Activated CD4-positive, alpha-beta T cell treated with anti-CD3 and anti-CD28 coated beads, Interleukin-2, amount 50 U/mL, for 16 hours (primary cell): ENCODE measurements at places on chromosomes 5 and 9.
A peak's percentile ranks its signal among the peaks of the same experiment; 100 is the strongest.

GRCh38 chr5:100858987-100859545 is 44.0 kb downstream of the ST8SIA4 start:
- DNase-seq = no peak

DNA sequence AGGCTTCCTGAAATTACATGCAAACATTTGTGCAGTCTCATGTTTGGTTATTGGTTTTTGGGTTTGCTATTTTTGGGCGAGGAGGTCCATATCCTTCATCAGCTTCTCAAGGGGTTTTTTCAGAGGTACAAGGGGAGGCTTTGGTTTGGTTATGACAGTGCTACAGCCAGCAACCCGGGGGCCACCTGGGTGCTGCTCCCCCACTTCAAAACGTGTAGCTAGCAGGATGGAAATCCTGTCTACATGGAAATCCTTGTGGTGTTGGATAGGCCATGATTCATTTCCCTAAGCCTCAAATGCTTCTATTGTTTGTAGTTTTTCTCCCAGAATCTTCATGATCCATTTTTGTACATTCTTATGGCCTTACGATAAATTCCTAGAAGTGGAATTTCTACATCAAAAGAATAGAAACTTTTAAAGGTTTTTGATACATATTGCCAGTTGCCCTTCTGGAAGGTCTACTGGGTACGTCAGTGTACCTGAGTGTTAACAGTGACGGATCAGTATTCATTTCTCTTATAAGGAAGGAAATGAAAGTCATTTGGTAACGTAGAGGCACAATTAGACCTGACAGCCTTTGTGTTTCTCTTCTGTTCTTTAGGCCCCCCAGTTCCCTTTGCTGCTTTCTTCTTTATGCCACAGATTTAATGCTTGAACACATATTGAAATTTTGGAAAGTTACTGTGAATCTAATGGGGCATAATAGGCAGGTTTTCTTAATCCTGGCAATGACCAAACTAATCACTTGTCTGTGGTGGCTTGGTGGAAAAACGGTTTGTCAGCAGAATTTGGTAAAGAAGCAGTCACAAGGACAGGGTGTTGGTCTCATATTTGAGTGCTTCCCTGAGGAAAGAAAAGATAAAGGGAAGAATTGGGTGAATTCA is 69.7 kb upstream of the ABL1 start:
- peak; percentile 56 for DNase-seq

DNA sequence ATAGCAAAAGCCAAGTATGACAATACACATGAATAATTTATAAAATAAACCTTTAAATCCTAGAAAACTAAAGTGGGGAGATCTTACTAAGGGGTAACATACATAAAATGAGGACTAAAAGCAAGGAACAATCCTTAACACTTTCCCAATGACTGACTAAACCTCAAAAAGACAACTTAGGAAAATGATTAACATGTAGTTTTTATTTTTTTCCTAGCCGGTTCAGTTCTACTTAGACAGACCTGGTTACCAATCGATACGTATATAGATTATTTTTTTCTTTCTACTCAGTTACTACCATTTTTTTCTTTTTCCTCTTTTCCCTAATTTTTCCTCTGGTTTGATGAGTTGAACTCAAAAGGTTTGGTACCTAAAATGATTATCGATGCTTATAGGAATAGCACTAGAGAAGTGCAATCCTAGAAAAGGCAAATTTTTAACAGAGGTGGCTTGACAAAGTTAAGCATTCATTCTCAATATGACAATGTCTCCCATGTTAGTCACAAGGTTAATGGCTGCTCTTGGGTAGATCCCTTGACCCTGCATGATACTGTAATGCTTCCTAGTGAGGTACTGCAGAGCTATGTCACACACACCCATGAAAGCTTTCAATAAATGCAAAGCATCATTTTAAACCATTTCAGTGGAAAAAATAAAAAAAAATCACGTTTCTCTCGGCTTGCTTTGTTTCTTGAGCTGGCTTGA is 41.5 kb downstream of the FBXO4 start:
- no peak for DNase-seq

DNA sequence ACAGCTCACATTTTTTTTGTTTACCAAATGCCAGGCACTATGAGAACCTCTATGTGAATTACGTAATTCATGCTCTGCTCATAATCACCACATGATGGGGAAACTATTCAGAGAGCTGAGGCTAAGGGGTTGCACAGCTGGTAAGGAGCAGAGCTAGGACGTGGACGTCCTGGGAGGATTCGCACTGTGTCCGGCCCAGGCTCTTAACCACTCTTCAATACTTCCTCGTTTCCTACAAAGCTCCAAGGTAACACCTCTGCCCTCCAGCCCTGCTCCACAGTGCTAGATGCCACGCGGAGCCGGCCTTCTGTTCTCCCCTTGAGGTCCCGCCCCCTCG is 8.7 kb downstream of the PHF19 start:
- no peak for DNase-seq

GRCh38 chr9:109889456-109889855 is 109.5 kb downstream of the PALM2AKAP2 start:
- DNase-seq = peak; percentile 53

GRCh38 chr9:93193388-93194220 is 9.7 kb downstream of the WNK2 start:
- no peak for DNase-seq

GRCh38 chr5:52834320-52834719 is 46.6 kb downstream of the ITGA1 start:
- DNase-seq = no peak

DNA sequence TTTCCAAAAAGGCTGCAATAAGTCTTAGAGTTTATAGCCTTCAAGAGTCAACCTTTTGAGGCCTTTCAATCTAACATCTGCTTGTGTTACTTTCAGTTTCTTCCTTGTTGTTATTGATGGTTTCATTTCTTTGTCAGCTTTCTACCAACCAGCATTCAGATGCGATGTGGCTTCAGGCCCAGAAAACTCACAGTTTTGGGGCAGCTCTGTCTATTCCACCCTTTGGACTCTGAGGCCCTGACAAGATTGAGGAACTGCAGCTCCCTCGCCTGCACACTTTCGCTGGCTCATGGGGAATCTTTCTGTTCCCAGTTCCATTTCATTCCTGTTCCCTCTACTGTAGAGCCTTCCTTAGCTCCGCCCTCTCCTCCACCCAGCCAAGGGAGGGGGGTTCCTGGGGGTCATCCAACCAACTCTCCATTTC is 13.3 kb upstream of the WHRN start:
- DNase-seq = no peak

GRCh38 chr9:103799959-103800358 is 294.1 kb upstream of the SMC2 start:
- DNase-seq = peak; percentile 20

DNA sequence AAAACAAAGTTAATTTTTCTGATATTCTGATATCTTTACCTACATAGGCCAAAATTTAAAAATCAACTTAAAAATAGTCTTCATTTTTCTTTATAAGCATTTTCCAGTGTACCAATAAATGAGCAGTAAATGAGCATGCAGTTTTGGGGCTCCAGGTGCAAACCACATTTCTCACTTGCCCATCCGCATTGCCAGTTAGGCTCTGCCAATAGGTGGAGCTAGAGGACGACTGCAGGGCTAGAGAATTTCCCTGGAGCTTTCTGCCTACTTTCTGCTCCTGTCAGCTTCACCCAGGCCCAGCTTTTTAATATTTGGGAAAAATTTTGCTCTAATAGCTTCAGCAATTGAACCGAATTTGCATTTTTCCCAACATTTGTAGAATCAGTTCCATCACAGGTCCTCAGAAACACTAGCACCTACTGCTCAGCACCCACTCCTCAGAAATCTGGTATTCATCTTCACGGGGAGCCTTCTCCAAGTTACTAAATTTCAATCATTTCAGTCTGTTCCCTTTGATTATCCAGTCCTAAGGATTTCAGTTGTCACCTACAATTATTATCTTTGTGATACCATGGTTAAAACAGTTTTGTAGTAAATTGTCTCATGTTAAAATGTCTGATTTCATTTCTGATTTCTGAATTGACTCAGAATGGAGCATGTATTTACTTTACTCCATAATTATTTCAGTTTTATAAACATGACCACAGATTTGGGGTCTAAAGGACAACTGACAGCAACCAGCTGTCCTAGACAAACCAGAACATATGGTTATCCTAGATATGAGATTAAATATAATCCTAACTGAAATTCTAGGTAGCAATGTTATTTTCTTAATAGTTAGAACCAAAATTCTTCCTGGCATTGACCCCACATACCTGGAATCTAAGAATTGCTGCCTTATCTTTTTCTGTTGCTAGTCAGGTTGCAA is 104.6 kb upstream of the FAM174A start:
- DNase-seq = peak; percentile 51

DNA sequence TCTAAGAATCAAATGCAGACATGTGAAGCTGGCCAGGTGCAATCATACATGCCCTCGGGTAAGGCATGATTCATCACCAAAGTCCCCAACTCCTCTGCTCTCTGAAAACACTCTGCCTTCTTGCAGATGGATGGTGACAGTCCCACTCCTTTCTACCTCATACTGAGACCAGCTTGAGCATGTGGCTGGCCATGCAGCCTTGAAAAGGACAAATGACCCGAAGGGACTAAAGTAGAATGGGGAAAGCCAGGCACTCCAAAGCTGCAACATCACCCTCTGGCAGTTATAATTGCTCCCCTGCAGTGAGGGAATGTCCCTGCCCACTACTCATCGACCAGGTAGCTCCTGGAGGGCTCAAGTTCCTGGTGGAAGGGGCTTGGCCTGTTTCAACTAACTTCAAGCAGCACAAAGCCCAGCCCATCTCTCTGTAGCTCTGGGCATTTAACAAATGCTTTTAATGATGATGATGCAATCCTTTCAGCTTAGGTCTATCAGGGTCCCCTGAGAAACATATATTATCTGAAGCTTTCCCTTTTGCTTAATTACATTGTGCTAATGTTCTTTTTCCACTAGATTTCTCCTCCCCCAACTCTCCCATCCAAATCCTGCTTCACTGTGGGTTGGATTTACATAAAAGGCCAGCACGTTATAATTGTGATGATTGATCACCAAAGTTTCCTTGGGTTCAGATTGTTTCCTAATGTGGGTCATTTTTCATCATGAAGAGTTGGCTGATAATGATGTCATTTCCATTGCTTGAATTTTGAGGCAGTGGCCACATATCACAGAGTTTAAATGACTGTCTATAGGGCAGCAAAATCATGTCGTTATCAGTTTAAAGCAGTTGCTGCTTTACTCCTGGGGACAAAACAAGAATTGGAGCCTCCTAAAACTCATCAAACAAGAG is 436.5 kb upstream of the SLC30A5 start:
- DNase-seq = no peak

DNA sequence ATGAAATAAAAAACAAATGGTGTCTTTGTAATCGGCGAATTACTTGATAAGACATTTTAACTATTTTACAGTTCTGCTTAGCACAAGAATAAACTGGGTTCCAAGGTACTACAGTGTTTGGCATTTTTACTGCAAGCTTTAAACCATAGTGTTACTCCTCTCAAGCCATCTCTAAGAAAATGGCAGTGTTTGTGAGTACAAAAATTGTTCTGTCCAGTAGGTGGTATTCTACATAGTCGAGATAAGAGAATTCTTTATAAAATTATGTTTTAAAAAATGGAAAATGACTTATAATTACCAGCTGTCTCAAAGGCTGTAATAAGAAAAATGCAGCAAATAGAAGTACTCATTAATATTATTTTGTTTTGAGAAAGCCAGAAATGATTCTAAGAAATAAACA is 3.2 kb downstream of the SMIM15 start:
- DNase-seq = no peak

DNA sequence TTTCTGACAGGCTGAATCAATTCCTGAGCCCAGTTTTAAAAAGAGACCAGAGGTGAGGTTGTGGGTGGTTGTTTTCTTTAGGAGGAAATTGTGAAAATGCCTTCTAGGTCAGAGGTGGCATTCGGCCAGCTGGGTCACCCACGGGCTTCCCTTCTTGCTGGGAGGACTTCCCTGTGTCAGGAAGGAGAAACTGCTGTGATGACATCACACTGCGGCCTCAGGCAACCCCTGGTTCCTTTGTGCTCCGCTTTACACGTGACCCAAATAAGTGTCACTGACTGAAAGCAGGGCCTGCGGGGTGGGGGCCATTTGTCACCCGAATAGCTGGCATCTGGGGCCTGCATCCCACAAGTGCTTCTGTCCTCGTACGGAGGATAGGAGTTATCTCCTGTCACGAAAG is 39.7 kb downstream of the FABP6 start:
- DNase-seq = no peak

DNA sequence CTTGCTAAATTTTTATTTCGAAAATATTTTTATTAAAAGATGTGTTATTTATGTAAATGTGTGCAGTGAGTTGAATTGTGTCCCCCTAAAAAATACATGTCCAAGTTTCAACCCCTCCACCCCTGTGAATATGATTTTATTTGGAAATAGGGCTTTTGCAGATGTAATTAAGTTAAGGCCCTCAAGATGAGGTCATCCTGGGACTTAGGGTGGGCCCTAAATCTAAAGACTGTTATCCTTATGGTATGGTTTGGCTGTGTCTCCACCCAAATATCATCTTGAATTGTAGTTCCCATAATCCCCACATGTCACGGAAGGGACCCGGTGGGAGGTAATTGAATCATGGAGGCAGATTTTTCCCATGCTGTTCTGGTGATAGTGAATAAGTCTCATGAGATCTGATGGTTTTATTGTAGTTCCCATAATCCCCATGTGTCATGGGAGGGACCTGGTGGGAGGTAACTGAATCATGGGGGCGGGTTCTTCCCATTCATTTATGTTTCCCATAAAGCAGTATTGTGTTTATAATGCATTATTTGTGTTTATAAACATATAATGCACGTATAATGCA is 1.5 kb upstream of the TMED7 start:
- DNase-seq = no peak

- no peak for DNase-seq
Observed at GRCh38 chr9:135914921-135915320, 7.6 kb upstream of the CAMSAP1 start.

DNA sequence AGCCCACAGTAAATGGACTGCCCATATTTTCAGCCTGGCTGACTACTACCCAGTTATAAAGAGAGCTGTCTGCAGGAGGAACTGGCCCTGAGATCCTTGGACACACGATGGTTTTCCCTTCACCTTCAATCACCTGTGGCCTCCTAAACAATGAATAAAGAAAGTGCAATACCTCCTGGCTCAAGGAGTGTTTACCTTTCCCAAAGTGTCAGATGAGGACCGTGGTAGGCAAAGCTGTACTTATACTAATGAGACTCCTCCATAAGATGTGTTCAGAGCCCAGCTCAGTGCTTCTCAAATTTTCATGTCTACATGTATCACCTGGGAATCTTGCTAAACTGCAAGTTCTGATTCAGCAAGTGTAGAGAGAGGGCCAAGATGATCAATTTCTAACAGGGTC is 284.5 kb upstream of the VLDLR start:
- no peak for DNase-seq

DNA sequence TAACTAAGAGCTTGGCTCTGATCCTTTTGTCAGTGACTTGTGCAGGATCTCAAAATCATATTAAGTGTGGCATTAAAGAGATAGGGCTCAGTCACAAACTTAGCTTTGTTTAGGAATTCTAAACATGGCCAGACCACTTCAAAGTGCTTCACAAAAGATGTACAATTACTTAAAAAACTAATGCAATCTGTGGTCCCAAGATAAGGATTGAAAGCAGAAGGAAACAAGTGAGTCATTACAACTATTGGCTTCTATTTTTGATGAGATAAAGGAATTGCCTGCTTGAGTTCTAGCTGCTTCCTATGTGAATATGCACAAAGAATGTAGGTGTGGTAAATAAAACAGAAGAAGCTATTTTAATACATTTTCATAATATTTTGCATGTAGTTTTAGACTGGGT is 44.9 kb upstream of the SLC12A2 start:
- DNase-seq = no peak

- DNase-seq = peak; percentile 52
Observed at GRCh38 chr5:168706655-168707069, 127.5 kb upstream of the PANK3 start.
